GM13976 (cell line): ENCODE measurements at places on chromosomes 2 and 18.

DNA sequence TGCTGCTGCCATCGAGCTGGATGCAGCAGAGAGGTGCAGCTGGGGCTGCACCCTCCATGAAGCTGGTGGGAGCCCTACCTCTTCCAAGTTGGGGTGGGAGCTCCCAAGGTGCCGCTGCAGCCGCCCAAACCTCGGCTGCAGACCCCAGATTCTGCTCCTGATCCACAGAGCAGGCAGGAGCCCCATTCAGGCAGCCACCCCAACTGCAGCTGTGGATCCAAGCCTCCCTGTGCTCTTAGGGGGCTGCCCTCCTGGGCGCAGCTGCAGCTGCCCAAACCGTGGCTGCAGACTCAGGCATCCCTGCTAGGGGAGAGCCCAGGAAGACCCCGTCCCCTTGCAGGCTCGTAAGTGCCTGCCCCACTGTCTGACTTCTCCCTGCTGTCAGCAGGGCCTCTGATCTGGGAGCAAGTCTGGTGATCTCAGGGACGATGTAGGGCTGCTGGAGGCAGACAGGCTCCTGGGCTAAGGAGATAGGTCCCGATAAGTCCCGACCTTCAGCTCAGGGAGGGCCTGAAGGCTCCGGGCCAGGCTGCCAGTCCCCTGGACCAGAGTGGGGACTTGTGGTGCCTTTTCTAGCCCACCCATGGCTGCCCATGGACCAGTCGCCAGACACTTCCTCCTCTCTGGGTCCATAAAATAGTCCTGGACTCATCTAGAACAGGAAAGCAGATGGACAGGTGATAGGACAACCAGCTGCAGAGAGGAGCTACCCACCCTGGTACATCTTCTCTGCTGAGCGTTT lies 767.1 kb upstream of the CDH7 start:
- no peak for DNase-seq

DNA sequence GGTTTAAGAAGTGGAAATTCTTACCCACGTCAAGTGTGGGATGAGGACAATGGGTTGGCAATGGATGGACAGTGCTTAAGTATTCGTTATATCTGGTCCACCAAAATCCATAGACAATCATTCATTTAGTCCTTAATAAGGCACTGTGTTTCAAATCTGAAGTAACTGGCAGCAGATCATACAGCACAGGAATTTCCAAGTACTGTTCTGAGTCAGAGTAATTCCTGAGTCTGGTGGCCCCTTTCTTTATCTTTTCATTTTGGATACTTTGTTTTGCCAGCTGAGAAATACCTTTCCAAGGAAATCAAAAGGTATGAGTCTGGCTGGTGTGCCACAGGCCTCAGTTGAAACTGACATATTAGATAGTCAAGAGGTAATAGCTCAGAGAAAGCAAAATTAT lies 31.4 kb upstream of the CCDC102B start:
- DNase-seq = no peak

- DNase-seq = no peak
Observed at GRCh38 chr2:158936978-158937377, 31.5 kb upstream of the TANC1 start.

DNA sequence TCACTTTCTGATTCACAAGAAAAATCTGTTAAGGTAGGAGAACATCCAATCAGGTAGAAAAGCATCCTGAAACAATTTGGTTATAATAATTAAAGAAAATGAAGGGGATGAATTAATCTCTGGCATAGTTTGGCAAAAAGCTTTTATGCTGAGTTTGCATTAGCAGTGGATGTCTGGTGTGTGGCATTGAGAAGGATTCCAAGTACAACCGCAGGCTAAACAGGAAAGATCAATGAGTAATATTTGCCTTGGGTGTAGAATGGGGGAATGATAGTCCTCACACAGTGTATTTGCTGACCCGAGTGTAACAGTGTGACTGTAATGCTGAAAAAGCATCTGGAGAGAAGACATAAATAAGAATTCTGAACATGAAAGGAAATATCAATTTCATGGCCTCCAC lies 68.3 kb upstream of the SESTD1 start:
- DNase-seq = no peak

DNA sequence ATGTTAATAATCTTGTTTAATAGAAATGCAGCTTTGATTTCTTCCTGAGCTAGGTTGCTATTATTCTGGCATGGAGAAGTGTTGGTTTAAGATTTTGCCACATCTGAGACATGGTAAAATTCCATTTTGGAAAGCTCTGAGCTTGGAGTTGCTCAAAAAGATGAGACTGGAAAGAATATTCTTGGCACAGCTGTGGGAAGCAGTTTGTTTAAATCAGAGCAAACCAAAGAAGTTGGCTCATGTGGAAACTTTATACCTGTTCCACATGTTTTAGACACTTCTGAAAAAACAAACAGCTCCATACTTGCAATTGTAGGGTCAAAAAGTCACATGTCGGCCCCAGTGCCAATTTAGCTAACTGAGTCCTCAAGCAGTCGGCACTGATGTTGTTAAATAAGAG lies 116.6 kb downstream of the SLC4A3 start:
- no peak for DNase-seq

- DNase-seq = no peak
Observed at GRCh38 chr2:100677611-100678185, 114.9 kb downstream of the PDCL3 start.

DNA sequence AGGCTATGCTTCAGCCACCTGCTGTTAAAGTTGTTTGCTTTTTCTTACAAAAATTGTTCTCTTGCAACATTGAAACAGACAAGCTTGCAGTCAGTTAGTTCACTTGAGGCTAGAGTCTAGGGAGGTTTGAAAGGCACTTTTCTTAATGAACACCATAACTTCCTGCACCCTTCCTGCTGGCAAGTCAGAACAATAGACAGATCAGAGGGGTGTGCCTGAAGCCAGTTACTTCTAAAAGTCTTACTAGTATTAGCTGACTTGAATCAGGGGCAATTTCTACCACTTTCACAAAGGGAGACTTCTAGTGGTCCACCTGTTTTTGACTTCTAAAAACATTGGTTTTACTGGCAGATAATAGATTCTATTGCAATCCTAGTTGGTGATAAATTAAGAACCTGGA lies 367.4 kb upstream of the CDH20 start:
- DNase-seq = no peak

GRCh38 chr18:9094307-9095226 lies 7.9 kb upstream of the NDUFV2 start:
- peak; percentile 24 for DNase-seq

DNA sequence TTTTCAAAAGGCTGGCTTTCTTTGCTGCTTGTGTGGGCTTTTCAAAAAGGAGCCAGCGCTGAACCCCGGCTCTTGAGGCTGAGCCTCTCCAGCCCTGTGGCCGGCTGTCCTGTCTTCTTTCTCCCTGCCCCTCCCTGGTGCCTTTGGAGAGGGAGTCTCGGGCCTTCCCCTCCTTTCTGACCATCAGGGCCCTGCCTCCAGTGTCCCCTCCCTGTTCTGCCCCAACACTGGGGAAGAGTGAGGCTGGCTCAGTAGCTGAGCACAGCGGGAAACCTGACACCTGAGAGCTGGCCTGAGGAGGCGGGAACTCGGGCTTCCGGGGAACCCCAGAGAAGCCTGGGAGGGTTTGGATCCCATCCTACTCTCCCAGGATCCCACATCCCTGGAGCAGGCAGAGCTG lies 232.1 kb downstream of the LOXHD1 start:
- no peak for DNase-seq

- DNase-seq = no peak
Observed at GRCh38 chr18:58779529-58779928, 85.1 kb upstream of the ZNF532 start.

DNA sequence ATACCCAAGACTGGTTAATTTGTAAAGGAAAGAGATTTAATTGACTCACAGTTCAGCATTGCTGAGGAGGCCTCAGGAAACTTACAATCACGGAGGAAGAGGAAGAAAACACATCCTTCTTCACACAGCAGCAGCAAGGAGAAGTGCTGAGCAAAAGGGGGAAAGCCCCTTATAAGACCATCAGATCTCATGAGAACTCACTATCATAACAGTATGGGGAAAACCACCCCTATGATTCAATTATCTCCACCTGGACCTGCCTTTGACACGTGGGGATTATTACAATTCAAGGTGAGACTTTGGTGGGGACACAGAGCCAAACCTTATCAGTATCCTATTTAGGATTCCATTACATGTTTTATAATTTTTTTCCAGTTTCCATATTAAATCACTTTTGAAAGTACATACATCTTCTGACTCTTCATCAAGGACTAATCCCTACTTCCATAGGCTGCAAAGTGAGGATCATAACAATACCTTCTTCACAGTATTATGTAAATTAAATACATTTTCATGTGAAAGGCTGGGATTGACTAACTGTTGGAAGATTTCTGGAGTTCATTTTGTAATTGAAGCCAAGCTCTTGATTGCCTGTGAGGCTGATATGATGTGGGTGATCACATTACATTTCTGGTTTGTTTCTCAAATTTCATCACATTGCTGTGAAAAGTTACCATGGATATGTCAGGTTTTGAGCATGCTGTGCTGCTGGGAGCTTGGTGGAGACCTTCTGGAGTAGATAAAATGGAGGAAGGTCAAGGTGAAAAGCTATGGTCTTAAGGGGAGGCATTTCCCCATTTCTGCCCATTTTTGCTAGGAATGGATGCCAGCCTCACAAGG lies 31.7 kb upstream of the CERS6 start:
- DNase-seq = no peak

GRCh38 chr2:25132299-25132635 lies 36.1 kb downstream of the POMC start:
- DNase-seq = no peak

GRCh38 chr18:73670039-73670438 lies 477.6 kb downstream of the FBXO15 start:
- DNase-seq = no peak

GRCh38 chr2:235595422-235596010 lies 101.7 kb downstream of the AGAP1 start:
- DNase-seq = peak; percentile 74

DNA sequence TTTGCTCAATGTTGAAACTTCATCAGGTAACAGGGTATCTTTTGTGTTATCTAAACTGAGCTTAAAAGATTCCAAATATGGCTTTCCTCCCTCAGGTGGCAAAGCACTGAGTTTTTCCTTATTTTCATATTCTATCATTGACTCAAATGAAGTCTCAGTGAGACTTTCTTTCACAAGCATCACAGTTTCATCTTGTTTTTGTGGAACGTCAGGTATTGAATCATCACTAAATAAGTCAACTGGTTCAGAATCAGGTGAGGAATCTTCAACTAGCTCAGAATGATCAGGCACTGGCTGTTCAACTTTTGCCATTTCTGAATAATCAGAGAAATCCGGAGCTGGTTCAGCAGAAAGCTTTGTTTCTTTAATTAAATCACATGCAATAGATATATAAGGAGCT lies 24.6 kb downstream of the RTN4 start:
- no peak for DNase-seq

DNA sequence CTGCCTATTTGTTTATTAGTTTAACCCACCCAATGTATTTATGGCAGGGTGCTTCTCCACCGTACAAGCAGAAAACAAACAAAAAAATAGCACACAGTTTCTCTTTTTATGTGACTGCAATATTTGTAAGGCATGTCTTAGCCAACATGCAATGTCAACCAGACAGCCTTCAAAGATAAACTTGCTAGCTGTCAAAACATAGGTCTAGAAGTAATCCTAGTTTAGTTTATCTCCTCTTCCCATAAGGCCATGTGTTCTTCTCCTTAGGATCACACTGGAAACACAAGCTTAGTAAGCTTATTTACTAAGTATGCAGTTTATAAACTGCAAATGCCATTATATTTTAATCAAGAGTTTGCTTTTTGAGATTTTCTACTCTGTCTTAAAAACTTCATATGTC lies 75.6 kb downstream of the LDAH start:
- DNase-seq = no peak

DNA sequence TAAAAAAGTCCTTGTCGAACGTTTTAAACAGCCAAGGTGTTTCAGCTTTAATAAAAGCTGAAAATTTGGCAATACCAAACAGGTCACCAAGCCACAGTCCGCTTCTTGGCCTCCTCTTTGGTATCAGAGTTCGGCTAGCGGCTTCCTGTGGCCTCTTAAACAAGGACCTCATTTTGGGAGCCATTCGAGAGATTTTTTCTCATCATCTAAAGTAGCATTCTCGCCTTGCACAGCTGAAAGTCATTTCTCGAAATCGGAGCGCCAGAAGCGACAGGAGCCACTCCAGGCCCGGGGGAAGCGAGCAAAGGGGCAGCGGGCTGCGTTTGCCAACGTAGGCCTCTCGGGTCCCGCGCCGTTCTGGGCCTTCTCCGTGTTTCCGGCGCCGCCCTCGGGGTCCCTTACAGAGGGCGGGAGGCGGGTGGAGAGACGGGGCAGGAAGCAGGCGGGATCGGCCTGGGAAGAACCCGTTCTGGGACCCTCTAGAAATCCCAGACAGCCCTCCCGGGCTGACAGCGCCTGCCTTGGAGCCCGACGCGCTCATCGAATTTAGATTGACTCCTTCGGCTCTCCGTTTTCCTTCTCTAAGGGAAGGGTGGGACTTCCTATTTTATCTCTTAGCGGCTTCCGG lies 522 bp upstream of the ZNF407 start:
- peak; percentile 74 for DNase-seq

- peak; percentile 51 for DNase-seq
Observed at GRCh38 chr2:173048897-173049661, 26.6 kb upstream of the MAP3K20 start.

- DNase-seq = no peak
Observed at GRCh38 chr2:196500686-196501431, 138.7 kb upstream of the CCDC150 start.

DNA sequence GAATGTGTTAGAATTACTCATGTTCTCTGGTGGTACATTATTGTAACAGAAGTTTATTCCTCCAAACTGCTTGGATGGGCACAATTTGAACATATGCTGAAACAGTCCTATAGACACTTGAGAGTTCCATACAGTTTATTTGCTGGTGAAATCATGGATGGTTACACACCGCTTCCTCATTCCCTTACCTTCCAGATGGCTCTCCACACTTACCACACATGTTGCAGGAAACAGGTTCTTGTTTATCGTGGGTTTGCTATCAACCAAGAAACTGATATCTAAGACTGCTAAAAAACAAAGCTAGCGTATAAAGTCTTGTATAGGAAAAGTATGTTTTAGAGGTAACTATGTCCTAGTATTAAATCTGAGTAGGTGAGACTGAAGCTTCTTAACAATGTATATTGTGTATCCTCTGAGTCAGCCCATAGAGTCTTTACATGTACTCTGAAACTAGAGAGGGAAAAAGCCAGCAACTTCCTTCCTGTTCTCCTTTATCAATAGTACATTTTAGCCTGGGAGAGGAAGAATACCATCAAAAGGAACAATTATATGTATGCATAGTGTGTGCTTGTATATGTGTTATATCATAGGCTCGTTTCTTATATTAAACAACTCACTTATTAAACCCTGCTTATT lies 313.1 kb downstream of the PLCL1 start:
- no peak for DNase-seq
